Stimulated activated CD4-positive, alpha-beta T cell treated with anti-CD3 and anti-CD28 coated beads, Interleukin-1b, Interleukin-23, amount 100 ng/mL, for 24 hours (primary cell): ENCODE measurements at places on chromosomes 1 and 21.

DNA sequence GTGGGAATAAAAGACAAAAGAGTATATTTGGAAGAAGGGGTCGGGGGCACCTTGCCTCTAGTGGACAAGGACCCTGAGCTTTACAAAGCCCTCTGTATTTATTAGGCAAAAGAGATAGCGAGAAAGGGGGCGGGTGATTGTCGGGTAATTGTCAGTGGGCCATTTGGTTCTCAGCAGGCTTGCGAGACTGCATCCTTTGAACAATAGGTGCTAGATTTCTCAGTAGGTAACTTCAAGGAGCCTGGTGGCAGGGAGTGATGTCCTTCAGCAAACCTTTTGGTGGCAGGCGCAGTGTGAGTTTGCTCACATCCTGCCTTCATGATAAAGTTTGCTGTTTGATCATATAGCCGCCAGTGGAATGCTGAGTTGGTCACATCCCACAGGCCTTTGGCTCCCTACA lies 71.4 kb downstream of the AXDND1 start:
- no peak for DNase-seq

- DNase-seq: no peak
These were observed 4.9 kb downstream of the C1orf198 start for GRCh38 chr1:230863449-230863848.

- no peak for DNase-seq
These were observed 25.4 kb downstream of the SLC30A10 start for GRCh38 chr1:219902951-219903350.

DNA sequence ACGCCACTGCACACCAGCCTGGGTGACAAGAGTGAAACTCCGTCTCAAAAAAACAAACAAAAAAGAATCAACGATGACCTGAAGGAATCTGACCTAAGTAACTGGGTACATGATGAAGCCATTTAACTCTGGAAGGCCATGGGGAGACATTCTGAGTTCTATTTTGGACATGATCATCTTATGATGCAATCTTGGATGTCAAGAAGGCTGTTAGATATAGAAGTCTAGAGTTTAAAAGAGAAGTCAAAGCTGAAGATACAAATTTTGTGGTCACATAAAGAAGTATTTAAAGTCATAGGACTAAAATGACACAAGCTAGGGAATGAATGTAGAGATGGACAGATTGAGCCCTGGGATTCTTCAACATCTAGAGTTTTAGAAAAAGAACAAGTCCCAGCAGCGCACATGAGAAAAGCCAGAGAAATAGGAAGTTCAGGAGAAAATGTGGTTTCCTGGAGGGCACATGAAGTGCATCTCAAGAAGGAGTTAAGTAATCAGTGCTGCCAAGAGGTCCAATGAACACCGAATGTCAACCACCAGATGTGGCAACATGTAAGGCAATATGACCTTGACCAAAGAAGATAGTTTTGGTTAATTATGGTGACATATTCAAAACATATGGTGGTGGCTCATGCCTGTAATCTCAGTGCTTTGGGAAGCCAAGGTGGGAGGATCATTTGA lies 26.8 kb downstream of the ELK4 start:
- DNase-seq: no peak

DNA sequence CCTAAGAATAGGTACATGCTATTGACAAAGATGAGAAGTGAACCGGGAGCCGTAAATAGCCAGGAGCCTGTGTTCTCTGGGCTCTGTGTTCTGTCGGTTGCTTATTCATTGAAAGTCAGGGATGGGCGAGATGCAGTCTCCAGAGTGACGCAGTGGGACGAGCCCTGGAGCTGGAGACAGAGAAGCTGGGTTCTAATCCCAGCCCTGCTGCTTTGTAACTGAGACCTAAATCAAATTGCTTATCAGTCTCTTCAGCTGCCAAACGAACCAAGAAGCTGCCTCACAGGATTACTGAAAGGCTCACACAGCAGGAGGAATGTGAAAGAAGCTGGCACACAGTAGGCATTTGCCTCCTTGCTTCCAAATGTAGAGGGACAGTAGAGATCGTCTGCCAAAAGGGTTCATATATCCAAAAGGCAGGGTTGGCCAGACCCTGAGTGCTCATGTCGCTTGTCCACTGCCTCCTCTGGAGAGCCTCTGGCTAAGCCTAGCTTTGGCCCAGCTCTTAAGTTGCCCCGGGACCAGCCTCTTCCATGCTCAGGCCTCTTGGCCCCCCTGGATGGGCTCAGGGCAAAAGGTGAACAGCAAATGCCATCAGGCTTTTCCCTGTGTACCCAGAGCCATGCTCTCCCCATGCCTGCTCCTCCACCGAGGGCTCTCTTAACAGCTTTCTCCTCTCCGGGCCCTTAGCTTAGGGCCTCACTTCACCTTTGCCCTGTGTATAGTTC lies 134.2 kb upstream of the IPO9 start:
- no peak for DNase-seq

- no peak for DNase-seq
These were observed 387.3 kb downstream of the RPS6KC1 start for GRCh38 chr1:213438339-213438738.

GRCh38 chr1:183821889-183822611 lies 17.1 kb downstream of the RGL1 start:
- no peak for DNase-seq

DNA sequence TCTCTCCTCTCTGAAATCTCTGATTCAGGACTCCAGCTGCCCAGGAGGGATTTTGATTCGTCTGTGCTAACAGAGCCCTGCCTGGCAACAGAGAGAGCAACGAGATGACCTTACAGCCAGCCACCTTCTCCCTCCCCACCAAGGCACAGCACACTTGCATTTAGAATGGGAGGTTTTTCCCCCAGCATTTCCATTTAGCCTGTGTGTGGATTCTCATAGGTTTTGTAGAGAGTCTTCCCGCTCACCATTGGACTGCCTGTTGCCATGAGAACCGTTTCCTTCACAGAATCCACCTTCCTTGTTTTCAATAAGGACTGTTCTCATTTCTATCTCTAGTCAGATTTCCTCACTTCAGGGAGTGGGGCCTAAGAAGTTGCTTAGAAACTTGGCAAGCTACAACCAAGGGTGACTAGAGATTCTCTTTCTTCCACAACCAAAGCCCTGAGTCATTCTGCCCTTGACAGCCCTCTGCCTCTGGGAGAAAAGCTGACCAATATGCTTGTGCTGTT lies 5.8 kb upstream of the IKBKE start:
- DNase-seq: no peak

GRCh38 chr1:209927466-209927865 lies 10.6 kb upstream of the SYT14 start:
- no peak for DNase-seq

GRCh38 chr1:23902321-23903278 lies 10.6 kb downstream of the CNR2 start:
- no peak for DNase-seq

- DNase-seq: no peak
These were observed 77.5 kb upstream of the L1TD1 start for GRCh38 chr1:62117018-62117750.

- DNase-seq: no peak
These were observed 1390.1 kb downstream of the MRPL39 start for GRCh38 chr21:24217151-24217550.

- DNase-seq: no peak
These were observed 65.1 kb upstream of the JUN start for GRCh38 chr1:58848818-58849411.

DNA sequence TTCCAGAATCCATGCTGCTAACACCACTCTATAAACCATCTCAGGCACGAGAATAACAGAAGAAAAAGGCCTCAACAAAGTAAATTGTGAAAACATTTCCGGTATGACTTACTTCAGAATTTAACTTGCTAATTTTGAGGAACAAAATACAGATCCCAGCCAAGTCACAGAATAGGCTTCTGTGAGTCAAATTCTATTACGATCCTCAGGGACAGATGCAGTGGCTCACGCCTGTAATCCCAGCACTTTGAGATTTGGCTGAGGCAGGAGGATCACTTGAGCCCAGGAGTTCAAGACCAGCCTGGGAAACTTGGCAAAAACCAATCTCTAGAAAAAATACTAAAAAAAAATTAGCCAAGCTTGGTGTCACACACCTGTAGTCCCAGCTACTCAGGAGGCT lies 8.8 kb upstream of the CCDC27 start:
- DNase-seq: no peak

- DNase-seq: no peak
These were observed 272.1 kb upstream of the C1orf87 start for GRCh38 chr1:60345621-60346020.

GRCh38 chr1:209344156-209344555 lies 239.4 kb upstream of the CAMK1G start:
- DNase-seq: no peak

- no peak for DNase-seq
These were observed 2.9 kb downstream of the PADI3 start for GRCh38 chr1:17251701-17252376.

DNA sequence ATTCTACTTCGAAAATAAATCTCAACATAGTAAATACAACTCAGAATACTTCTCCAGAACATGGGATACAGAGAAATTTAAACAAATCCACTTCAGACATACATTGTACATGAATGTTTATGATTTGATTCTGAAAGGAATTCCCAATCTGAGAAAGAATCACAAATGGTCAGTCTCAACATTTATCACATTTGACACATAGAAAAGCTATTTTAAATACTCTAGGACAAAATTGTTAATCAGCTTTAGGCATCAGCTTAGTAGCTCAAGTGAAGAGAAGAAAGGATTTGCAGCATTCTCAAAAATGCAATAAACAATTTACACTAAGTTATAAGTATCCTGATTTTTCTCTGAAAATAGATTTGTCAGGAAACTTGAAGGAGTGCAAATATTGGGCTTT lies 184.8 kb downstream of the PTPRC start:
- DNase-seq: no peak

DNA sequence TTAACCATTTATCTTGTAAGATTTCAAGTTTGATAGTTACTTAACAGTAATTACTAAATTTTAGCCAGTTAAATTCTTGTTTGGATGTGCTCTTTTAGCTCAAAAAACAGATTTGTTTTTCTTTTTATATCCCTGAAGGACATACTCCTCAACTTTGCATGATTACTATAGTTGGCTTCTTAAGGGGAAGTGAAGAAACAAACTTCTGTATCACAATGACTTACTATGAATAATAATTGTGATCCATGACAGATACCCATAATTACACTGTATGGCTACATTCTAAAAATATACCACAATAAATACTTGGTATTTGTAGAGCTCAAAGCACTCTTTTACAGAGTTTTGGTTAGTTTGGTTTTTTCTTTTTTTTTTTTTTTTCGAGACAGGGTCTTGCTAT lies 55.8 kb downstream of the IARS2 start:
- no peak for DNase-seq

- no peak for DNase-seq
These were observed 26.4 kb downstream of the AGO4 start for GRCh38 chr1:35834218-35834617.

DNA sequence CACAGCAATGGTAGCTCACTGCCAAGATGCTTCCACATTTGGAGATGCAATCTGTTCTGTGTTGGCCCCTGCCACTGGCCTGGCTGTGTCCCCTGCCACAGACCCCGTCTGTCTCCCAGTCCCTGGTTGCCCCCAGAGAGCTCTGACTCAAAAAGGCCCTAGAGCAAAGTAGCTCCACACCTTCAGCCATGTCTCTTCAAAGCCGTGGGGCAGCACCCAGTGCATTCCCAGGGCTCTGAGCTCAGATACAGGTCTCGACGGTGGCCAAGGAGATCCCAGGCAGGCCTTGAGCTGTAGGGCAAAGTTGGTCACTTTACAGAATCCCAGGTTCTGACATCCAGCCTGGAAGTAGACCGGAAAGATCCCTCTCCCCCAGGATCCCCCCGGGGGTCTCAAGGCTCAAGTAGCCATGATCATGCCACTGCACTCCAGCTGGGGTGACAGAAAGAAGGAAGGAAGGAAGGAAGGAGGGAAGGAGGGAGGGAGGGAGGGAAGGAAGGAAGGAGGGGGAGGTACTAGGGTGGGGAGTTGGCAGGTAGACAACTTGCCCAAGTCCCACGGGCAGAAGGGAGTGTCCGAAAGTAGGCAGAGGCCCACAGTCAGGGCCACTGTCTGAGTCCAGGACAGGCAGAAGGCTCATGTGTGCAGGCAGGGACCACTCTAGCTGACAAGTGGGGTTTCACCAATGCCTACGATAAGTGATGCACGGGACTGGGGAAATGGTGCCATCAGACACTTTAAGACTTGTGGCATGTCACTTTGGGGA lies 4.8 kb upstream of the ARF1 start:
- DNase-seq: no peak

DNA sequence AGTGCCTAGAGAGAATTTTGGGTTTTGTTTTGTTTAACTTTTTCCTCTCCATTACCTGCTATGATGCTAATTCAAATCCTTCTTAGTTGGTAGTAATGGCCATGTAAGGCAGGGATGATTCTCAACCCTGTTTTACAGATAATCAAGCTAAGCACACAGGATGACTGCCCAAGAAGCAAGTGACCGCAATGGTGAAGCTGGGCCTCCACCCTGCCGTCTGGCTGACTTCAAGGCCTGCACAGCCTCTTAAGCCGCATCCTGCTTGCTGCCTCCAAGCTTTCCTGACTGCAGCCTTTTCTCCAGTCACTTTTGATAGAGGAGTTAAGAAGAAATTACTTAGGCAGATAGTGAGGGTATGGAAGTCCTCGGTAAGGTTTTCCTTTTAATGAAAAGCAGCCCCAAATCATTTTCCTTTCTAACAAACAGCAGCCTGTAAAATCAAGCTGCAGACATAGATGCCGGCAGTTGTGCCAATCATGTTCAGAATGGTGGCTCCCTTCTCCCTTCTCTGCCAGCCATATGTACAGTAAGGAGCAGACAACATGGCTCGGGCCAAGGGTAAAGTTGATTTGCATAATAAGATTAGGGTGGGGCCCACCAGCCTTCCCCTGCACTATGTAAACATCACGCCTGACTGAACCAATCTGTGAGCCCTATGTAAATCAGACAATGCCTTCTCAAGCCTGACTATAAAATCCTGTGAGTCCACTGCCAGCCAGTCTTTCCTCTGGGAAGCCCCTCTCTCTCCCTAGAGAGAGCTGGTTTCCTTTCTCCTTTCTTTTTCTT lies 8.8 kb upstream of the CTBS start:
- no peak for DNase-seq

DNA sequence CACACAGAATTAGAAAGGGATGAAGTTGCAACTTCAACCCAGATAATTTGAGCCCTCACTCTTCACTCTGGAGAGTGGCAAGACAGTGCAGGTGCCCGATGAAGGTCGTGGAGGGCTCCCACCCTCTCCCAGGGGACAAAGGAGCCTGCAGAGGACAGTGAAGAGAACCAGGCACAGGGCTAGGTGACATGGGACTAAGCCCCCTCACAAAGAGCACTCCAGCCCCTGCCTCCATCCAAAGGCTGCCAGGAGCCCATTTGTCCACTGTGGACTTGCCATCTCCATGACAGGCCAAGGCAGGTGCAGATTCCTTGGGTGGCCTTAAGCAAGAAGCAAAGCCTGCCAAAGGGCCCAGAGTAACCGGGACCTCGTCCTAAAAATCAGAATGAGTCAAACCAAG lies 15.1 kb downstream of the ERRFI1 start:
- no peak for DNase-seq
